ENCODE measurements at places on chromosomes 5 and 9. TPM values are rescaled to one million over a fixed set of nuclear protein-coding genes. Genes with fewer than 3 reads are reported as not detected.

GRCh38 chr5:14669975-14670374, 5.5 kb downstream of the OTULIN start:
- H3K27ac ChIP-seq, result no peak overlapping the region
- H3K4me1 ChIP-seq, result peaks cover 26% of the 10 kb centered on the region
- no peaks in the 10 kb centered on the region for H3K27me3 ChIP-seq
- no peak overlapping the region for H3K4me3 ChIP-seq
- H3K36me3 ChIP-seq, result peaks cover 7% of the 10 kb centered on the region

DNA sequence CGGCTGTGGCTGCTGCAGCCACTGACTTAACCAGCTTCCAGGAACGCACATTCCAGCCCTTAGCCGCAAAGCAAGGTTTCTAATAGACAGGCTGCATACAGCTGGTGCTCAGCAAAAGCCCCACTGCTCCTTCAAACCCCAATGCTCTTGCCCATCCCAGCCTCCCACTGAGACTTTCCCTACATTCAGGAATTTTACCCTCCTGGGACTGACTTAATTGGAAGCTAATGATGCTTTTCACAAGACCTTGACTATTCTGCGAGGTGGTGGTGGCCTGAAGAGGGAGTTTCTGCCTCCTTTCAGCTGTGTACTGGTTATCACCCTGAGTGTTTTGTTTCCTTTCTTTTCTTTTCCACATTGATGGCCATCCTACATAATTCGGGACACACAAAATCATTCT, 164.9 kb upstream of the IRX1 start:
- H3K27me3 ChIP-seq, result no peaks in the 10 kb centered on the region
- H3K27ac ChIP-seq, result no peak overlapping the region
- H3K4me1 ChIP-seq, result no peaks in the 10 kb centered on the region
- no peaks in the 10 kb centered on the region for H3K36me3 ChIP-seq
- DNase-seq, result no peak

GRCh38 chr9:113930390-113930783, 54.3 kb downstream of the ZNF618 start:
- H3K27ac ChIP-seq, result no peak overlapping the region
- H3K36me3 ChIP-seq, result no peaks in the 10 kb centered on the region
- H3K4me1 ChIP-seq, result no peaks in the 10 kb centered on the region
- H3K27me3 ChIP-seq, result no peaks in the 10 kb centered on the region

- H3K4me3 ChIP-seq, result no peak overlapping the region
- H3K36me3 ChIP-seq, result no peaks in the 10 kb centered on the region
- H3K27ac ChIP-seq, result no peak overlapping the region
- DNase-seq, result no peak
- no peaks in the 10 kb centered on the region for H3K4me1 ChIP-seq
Measured at GRCh38 chr9:110178281-110178680, 29.7 kb downstream of the C9orf152 start.

DNA sequence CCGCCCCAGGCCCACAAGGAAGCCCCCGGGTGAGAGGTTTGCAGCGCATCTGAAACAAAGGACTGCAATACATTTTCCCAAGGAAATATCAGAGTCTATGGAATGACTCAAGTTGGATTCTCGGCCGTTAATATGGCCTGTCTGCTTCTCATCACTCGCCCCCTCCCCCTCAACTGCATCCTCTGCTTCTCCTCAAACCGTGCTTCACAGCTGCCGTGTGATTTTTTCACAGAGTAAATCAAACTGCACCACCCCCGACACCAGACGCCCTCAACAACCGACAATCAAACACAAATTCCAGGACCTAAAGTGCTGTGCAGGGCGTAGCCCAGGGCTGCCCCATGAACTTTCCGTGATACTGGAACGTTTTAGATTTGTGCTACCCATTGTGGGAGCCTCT, 176.9 kb downstream of the ROR2 start:
- no peak overlapping the region for H3K27ac ChIP-seq
- no peak overlapping the region for H3K4me3 ChIP-seq
- H3K36me3 ChIP-seq, result no peaks in the 10 kb centered on the region

GOLM1 gene
- total RNA-seq, result 0.13 TPM

PTGS1 gene
- total RNA-seq, result 1.6 TPM

GRCh38 chr9:114503522-114504340, 1.5 kb downstream of the WHRN start:
- DNase-seq, result no peak
- H3K4me3 ChIP-seq, result peak overlapping the region; percentile 59
- no peaks in the 10 kb centered on the region for H3K27me3 ChIP-seq
- H3K27ac ChIP-seq, result no peak overlapping the region
- H3K4me1 ChIP-seq, result peaks cover 29% of the 10 kb centered on the region
- H3K36me3 ChIP-seq, result no peaks in the 10 kb centered on the region

FRMD3 gene
- 0.84 TPM for total RNA-seq

BTNL8 gene
- not detected for total RNA-seq

DNA sequence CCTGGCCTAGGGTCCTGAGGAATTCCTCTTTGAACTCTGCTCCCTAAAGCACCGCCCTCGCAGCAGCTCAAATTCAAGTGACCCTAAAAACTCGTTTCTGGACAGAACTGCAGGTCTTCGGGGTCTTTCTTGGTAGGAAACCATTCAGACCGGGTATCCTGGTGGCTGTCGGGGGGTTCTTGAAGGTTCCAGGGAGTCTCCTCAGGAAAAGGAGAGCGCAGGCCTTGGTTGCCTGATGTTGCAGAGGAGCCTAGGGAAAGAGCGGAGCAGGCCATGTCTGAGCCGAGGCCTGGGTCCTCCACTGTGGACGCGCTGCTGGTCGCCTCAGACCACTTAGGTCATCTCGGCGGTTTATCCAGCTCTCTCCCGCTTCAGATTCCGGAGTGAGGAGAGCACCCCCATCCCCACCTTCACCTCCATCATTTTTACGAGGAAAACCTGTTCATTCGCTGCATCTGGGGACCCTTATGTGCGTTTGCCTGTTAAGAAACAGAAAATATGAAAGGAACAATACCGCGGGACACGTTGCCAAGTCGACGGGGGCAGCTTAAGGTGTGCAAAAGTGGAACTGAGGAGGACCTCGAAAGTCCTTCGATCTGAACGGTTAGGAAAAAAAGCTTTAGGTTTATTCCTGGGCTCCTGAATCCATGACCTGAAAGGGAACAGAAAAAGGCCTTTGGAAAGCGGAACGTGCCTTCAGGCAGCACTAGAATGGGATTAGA, 299.4 kb downstream of the PARP8 start:
- peaks cover 30% of the 10 kb centered on the region for H3K4me1 ChIP-seq
- H3K36me3 ChIP-seq, result no peaks in the 10 kb centered on the region
- no peak overlapping the region for H3K27ac ChIP-seq
- DNase-seq, result no peak
- H3K4me3 ChIP-seq, result no peak overlapping the region

DNA sequence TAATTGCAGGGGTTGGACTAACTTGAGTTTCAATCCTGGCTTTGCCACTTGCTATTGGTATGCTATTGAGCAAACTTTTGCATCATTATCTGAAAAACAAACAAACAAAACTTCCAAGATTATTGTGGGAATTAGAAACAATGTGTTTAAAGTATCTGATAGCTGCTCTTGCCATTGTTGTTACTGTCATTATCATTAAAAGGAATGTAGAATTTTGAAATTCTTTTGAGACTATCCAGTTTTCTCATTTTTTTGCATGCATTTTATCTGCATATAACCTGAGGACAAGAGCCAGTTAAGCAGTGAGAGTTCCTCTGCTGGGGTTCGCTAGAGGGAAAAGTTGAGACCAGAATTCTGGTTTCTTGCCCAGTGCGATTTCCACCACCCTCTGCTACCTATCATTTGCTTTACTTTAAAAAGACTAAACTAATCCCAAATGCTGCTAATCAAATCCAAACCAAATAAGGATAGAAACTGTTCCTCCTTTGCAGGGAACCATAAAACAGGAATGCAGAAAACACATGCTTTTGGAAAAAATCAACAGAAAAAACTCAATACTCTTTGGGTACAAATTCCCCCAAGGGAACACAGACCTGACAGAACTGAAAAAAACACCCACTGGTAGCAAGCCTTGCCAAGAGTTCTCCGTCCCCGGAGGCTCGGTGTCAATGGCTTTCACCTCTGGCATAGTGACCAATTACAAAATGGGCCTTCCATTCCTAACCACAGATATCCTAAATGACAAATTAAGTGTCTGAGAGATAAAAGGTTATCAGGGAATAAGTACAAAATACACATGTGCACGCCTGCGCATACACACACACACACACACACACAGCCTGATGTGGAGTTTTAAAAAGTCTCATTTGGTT, 373.7 kb downstream of the ARL15 start:
- H3K36me3 ChIP-seq, result no peaks in the 10 kb centered on the region
- no peaks in the 10 kb centered on the region for H3K27me3 ChIP-seq
- H3K4me3 ChIP-seq, result no peak overlapping the region
- H3K27ac ChIP-seq, result no peak overlapping the region
- no peak for DNase-seq

DNA sequence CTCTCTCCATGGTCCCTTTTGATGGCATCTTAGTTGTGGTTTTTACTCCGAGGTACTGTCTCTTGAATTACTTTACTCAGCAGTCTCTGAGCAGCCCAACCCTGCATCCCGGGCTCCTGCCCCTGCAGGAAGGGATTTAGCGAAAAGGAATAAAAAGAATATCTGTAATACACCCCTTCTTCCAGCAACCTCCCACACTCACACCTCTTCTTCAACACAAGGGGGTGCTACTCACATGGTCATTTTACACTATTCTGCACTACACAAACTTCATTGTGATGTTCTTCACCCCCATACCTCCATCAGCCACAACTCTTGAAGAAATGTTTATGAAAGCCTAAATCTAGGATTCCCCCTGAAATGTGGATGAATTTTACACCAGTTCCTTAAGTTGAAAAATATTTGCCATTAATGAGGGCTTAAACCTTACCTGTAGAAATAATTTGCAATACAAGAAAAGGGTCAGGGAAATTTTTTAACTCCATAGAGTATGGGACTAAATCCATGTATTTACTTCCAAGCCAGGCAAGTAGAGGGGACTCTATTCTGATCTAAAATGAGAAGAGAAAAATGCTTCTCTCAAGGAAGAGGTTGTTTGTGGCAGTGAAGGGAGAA, 26.0 kb downstream of the TPD52L3 start:
- no peaks in the 10 kb centered on the region for H3K4me1 ChIP-seq
- no peak overlapping the region for H3K4me3 ChIP-seq
- no peak overlapping the region for H3K27ac ChIP-seq
- DNase-seq, result peak; percentile 64
- H3K36me3 ChIP-seq, result no peaks in the 10 kb centered on the region

DNA sequence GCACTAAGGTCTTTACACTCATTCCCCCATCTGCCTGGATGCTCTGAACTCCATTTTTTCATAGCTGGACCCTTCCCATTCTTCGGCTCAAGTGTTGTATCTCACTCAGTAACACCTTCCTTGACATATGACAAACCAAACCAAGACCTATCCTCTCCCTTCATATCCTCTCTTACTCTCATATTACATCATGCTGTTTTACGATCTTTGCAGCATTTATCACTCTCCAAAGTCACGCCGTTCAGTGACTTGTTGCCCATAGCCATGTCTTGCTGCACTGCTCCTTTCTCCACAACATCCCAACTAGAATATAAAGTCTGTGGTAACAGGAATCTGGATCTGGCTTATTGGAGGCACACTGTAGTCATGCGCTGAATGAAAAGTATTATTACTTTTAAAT, 923.6 kb upstream of the DMAC1 start:
- no peaks in the 10 kb centered on the region for H3K27me3 ChIP-seq
- no peaks in the 10 kb centered on the region for H3K4me1 ChIP-seq
- H3K27ac ChIP-seq, result no peak overlapping the region
- no peak for DNase-seq
- no peaks in the 10 kb centered on the region for H3K36me3 ChIP-seq
- no peak overlapping the region for H3K4me3 ChIP-seq

DNA sequence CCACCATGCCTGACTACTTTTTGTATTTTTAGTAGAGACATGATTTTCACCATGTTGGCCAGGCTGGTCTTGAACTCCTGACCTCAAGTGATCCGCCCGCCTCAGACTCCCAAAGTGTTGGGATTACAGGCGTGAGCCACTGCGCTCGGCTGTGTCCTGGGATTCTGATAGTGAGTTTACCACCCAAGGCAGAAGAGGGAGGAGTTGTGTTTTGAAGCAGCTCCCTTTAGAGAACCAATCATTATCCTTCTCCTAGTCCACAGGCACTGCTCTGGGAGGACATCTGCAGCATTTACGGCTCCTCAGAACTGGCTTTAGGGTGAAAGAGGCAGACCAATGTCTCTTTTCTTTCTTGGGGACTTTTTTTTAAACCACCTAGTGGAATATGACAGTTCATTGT, 5.7 kb downstream of the C9orf152 start:
- no peak for DNase-seq
- no peak overlapping the region for H3K4me3 ChIP-seq
- no peaks in the 10 kb centered on the region for H3K36me3 ChIP-seq
- H3K4me1 ChIP-seq, result no peaks in the 10 kb centered on the region

- peaks cover 29% of the 10 kb centered on the region for H3K4me1 ChIP-seq
- DNase-seq, result peak; percentile 40
- H3K27ac ChIP-seq, result peak overlapping the region; percentile 73
Measured at GRCh38 chr5:40442346-40442745, 237.4 kb upstream of the PTGER4 start.

- no peaks in the 10 kb centered on the region for H3K4me1 ChIP-seq
- H3K27me3 ChIP-seq, result no peaks in the 10 kb centered on the region
Measured at GRCh38 chr5:125583321-125584139, 837.1 kb upstream of the ZNF608 start.
